Eye (tissue), 1 donor: ENCODE measurements at places on chromosomes 5 and 9.
A peak's percentile ranks its signal among the peaks of the same experiment; 100 is the strongest.

DNA sequence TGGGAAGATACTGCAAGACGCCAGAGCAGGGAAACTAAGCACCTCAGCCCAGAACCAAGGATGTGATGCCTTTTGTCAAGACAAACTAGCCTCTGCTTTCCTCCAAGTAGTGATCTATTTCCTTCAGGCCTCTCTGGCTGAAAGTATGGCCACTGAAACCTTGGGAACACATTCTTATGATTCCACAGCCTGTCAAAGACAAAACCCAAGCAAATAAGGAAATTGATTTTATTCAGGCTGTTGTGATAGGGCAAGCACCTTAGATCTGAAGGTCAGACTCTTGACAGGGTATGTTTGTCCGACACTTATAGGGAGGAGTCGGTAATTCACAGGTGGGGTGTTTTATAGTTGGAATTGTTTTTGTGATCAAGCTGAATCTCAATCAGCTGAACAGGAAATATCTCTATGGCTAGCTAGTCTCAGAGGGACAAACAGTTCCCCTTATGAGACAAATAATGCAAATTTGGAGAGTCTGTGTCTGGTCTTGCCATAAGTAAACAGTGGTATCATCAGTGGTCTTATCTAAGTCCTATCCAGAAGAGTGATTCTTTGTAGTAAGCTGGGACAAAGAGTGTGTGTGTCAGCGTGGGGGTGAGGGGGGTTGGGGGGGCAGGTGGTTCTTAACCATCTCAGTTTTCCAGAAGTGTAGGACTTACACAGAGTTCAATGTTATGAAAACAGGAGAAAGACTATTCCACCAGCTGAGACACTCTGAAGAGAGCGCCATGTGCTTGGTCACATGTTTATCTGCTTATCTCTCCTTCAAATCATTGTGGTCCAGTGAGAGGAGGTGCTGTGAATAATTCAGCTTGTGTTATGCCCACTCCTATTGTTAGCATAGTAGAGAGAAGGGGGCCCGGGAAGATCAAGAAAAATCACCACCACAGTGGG lies 6.7 kb upstream of the ZCCHC10 start:
- no peak for DNase-seq

GRCh38 chr9:138007566-138007917 lies 130.0 kb downstream of the CACNA1B start:
- no peak for DNase-seq

DNA sequence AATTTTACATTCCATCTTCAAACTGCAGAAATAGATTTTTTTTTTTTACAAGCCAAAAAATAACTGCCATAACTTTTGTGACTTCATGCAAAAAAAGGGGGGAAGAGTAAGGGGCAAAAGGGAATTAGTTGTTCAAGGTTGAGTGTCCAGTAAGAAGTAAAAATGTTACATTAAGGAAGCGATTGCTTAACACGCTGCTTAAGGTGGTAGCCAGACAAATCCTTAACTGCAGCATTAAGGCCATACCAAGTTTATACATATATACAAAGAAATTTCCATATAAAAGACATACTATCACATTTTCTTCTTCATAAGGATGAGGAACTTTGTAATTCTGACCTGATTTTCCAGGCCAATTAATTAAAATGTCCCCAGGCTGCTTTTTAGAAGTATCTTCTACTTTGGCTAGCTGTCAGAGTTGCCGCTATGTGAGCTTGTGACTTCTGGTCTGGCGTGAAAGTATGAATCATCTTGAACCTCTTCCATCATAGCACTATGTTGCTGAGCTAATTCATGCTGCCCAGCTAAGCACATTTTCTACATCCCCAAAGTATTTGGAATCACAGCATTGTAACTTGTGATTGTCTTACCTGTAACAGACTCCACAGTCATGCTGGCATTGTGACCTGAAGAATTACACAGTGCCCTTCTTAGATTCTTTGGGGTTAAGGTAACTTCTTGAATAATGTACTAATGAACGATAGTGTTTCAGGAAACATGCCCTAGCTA lies 40.0 kb downstream of the G3BP1 start:
- no peak for DNase-seq

- DNase-seq = no peak
These were observed 98.7 kb downstream of the CCDC192 start for GRCh38 chr5:127801751-127802476.

GRCh38 chr9:133973791-133974630 lies 18.1 kb downstream of the VAV2 start:
- no peak for DNase-seq

DNA sequence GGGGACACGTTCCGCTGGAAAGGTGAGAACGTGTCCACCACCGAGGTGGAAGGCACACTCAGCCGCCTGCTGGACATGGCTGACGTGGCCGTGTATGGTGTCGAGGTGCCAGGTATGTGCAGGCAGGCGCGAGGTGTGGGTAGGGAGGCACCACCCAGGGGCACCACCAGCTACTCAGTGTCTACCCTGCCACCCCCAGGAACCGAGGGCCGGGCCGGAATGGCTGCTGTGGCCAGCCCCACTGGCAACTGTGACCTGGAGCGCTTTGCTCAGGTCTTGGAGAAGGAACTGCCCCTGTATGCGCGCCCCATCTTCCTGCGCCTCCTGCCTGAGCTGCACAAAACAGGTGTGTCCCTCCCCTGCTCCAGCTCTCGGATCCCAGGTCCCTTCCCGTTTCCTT lies 15.1 kb downstream of the SLC27A4 start:
- no peak for DNase-seq

GRCh38 chr5:67200809-67201562 lies 4.4 kb upstream of the CD180 start:
- no peak for DNase-seq

- DNase-seq = peak; percentile 32
These were observed 512.9 kb upstream of the KLF4 start for GRCh38 chr9:108002371-108002956.

DNA sequence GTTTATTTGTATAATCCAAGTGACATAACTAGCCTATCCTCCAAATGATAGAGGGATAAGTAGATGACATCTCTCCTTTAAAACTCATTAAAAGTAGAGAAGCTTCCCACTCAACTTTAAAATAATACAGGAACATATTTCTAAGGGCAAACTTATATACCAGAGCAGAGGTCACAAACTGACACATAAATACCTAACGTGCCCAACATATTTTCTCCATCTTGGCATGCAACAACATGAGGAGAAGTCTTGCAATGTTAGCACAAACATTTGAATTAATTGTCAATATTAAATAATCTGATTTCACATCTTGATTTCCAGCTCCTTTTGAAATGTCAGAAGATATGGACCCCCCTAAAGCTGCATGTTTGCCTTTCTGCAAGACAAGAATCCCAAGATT lies 335.0 kb downstream of the DEPDC1B start:
- no peak for DNase-seq

GRCh38 chr5:120306303-120306702 lies 157.8 kb upstream of the PRR16 start:
- DNase-seq = no peak

GRCh38 chr9:116661037-116661954 lies 25.8 kb upstream of the TRIM32 start:
- peak; percentile 85 for DNase-seq
